ENCODE measurements at places on chromosomes 12 and 14.

GRCh38 chr12:104958805-104959334, 780 bp upstream of the SLC41A2 start:
- DNase-seq = no peak

DNA sequence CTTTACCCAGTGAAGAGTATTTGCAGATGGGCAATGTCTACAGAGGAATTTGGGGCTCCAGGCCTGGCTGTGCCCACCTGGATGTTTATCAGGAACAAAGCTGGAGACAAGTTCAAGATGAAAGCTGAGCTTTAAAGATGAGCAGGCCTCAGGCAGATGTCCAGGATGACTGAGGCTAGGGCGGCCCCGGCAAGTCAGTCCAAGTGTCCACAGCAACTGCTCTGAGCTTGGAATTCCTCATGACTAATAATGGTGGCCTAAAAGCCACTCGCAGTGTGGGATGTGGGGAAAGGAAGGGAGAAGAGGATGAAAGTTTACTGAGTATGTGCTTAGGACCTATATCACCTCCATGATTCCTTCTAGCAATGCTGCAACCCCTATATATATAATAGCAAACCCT, 128.2 kb upstream of the NOS1 start:
- no peak for DNase-seq

DNA sequence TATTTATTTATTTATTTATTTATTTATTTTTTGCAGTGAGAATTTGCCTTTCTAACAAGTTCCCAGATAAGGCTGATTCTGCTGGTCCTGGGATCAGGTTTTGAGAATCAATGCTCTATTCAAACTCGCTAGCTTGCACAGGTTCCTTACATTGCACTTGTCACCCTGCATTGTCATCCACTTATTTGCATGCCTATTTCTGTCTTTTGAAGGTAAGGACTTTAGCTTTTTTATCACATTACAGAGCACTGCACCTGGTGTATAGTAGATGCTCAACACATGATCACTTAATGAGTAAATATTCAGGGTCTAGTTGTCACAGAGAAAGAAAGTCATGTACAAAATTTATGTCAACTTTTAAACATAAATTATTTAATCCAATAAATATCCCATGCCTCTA, 219.7 kb upstream of the BTG1 start:
- no peak for DNase-seq

DNA sequence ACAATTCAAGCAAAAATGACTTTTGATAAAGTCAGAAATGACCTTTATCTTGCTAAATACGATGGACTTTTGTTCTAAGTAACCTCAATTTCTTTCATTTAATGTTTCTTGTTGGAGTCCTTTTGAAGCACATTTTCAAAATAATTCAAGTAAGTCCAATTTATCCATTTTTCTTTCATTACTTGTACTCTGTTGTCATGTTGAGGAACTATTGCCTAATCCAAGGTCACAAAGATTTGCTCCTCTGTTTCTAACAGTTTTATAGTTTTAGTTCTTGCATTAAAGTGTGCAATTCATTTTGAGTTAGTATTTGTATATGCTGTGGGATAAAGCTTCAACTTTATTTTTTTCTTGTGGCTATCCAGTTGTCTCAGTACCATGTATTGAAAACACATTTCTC, 66.7 kb downstream of the CCER1 start:
- no peak for DNase-seq

DNA sequence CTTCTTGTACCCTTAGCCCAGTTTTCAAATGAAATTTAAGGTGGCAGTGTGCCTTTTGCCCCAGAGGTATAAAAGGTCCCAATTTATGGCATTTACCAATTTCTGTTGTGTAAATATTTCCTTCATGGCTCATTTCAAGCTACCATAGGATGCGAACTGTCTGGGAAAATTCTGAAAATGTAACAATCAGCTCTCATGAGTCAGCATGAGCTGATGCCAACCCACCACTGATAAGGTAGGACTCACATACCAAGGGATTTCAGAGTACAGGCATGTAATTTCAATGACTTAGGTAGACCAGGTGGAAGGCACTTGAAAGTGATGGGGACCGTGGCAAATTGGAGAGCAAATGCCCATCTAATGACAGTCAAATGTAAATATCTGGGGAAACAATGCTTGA, 169.5 kb downstream of the TTC8 start:
- DNase-seq = no peak

DNA sequence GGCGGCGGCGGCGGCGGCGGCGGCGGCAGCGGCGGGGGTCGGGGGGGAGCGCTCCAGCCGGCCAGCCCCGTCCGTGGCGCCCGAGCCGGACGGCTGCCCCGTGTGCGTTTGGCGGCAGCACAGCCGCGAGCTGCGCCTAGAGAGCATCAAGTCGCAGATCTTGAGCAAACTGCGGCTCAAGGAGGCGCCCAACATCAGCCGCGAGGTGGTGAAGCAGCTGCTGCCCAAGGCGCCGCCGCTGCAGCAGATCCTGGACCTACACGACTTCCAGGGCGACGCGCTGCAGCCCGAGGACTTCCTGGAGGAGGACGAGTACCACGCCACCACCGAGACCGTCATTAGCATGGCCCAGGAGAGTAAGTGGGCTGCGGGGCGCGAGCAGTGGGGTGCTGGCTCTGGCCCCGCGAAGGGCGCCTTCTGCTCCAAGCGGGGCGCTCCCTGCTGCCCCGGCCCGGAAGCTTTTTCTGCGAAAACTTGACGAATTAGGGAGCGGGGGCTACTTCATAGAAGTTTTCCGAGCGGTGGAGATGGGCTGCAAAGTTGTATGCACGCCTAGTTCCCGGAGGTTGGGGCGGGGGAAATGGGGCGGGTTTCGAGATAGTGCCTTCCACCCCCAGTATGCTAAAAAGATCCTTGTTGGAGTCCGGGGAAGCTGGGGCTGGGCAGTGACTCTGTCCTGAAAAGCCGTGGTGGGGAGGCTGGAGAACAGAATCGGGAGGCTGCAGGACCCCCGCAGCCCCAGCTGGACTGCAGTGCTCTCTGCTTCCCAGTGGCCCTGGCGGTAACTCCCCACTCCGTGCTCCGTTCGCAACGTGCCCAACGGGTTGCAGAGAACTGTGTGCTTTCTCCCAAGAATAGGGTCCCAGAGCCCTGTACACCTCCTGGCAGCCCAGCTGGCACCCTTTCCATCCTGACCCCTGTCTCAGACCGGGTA, 751 bp downstream of the GDF11 start:
- DNase-seq = no peak

DNA sequence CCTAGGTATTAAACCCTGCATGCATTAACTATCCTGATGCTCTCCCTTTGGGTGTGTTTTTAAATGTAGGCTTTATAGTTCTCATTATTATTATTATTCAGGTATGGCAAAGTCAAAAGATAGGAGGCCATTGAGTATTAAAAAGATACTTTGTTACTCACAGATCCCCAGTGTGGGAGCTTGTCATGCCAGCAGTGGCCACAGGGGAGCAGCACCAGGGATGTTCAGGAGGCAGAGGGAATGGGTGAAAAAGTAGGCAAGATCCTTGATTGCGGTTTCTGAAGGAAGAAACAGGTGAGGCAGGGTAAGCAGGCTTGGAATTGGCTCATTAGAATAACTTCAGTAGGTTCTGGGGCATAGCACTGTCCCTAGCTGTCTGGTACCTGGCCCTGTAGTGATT, 382.2 kb downstream of the MED13L start:
- DNase-seq = no peak

Data from activated CD4-positive, CD25-positive, alpha-beta regulatory T cell treated with anti-CD3 and anti-CD28 coated beads, Interleukin-2, amount 50 U/mL, for 16 hours (primary cell).